ENCODE measurements at places on chromosomes 7 and 10. TPM values are rescaled to one million over a fixed set of nuclear protein-coding genes. Genes with fewer than 3 reads are reported as not detected.

GRCh38 chr10:132494866-132495630 lies 42.5 kb upstream of the INPP5A start:
- no peaks in the 10 kb centered on the region for H3K4me1 ChIP-seq
- DNase-seq = no peak
- H3K4me3 ChIP-seq = no peak overlapping the region
- H3K36me3 ChIP-seq = no peaks in the 10 kb centered on the region

Gene PTPN20
- not detected for total RNA-seq

GRCh38 chr10:52453501-52453900 lies 139.4 kb downstream of the DKK1 start:
- DNase-seq = no peak
- H3K36me3 ChIP-seq = no peaks in the 10 kb centered on the region
- H3K27me3 ChIP-seq = no peaks in the 10 kb centered on the region
- H3K4me3 ChIP-seq = no peak overlapping the region
- no peak overlapping the region for H3K27ac ChIP-seq

GRCh38 chr7:21355406-21355874 lies 72.4 kb upstream of the SP4 start:
- no peak overlapping the region for H3K4me3 ChIP-seq
- H3K27ac ChIP-seq = no peak overlapping the region
- no peaks in the 10 kb centered on the region for H3K36me3 ChIP-seq
- H3K27me3 ChIP-seq = no peaks in the 10 kb centered on the region
- no peak for DNase-seq

GRCh38 chr10:35792291-35792690 lies 150.2 kb upstream of the FZD8 start:
- H3K4me3 ChIP-seq = no peak overlapping the region
- no peak for DNase-seq
- H3K4me1 ChIP-seq = 0 out of 2 replicates have a peak, but pooled peaks cover 3% of the 10 kb centered on the region

Gene ZNF394
- total RNA-seq = 16.3 TPM

- DNase-seq = no peak
- H3K27ac ChIP-seq = no peak overlapping the region
- H3K4me3 ChIP-seq = no peak overlapping the region
- H3K36me3 ChIP-seq = no peaks in the 10 kb centered on the region
- no peaks in the 10 kb centered on the region for H3K4me1 ChIP-seq
- no peaks in the 10 kb centered on the region for H3K27me3 ChIP-seq
Measured at GRCh38 chr7:144854839-144855424, 19.1 kb upstream of the TPK1 start.

Gene SMKR1
- total RNA-seq = not detected

GRCh38 chr10:5499493-5500140 lies at the start of gene CALML5:
Gene CALML5, minus strand, starts transcription at chr10:5499570. Its CDS starts 132 bp downstream, at chr10:5499438.
- H3K27me3 ChIP-seq = peaks cover 4% of the 10 kb centered on the region
- H3K27ac ChIP-seq = no peak within 1 kb of the TSS
- no peak for DNase-seq
- no peaks in the 10 kb centered on the region for H3K36me3 ChIP-seq

GRCh38 chr7:30224511-30225062 lies 59.8 kb upstream of the ZNRF2 start:
- no peaks in the 10 kb centered on the region for H3K27me3 ChIP-seq
- no peak overlapping the region for H3K27ac ChIP-seq
- H3K4me1 ChIP-seq = peaks cover 14% of the 10 kb centered on the region
- H3K4me3 ChIP-seq = no peak overlapping the region
- no peak for DNase-seq

DNA sequence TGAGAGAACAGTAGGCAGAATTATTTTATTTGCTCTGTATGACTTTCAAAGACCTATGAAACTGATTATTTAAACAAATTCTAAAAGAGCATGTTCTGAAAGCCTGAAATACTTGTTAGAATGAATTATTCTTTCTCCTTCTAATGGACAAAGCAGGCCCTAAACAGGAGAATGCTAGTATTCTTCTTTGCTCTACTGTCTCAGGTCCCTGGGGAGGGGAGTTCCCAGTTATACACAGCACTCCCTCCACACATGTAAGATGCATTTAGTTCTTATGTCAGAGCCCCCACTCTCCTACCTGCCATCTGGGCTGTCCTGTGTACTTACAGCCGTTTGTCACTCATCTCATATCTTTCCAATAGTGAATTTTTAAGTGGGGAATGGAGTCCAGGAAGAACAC lies 633.5 kb upstream of the ANKRD30A start:
- H3K27me3 ChIP-seq = no peaks in the 10 kb centered on the region
- H3K4me3 ChIP-seq = no peak overlapping the region
- peaks cover 52% of the 10 kb centered on the region for H3K4me1 ChIP-seq
- H3K27ac ChIP-seq = no peak overlapping the region
- no peaks in the 10 kb centered on the region for H3K36me3 ChIP-seq
- DNase-seq = no peak

- H3K4me3 ChIP-seq = no peak overlapping the region
- H3K36me3 ChIP-seq = no peaks in the 10 kb centered on the region
- no peak for DNase-seq
Measured at GRCh38 chr10:109784236-109784635, 139.1 kb downstream of the XPNPEP1 start.

GRCh38 chr10:74292871-74293427 lies 141.9 kb downstream of the ADK start:
- H3K27me3 ChIP-seq = no peaks in the 10 kb centered on the region
- no peak overlapping the region for H3K4me3 ChIP-seq
- no peaks in the 10 kb centered on the region for H3K36me3 ChIP-seq
- DNase-seq = no peak

Gene GPR158
- total RNA-seq = not detected

Gene RBP3
- total RNA-seq = not detected

- no peak overlapping the region for H3K4me3 ChIP-seq
- DNase-seq = no peak
- H3K4me1 ChIP-seq = no peaks in the 10 kb centered on the region
- no peaks in the 10 kb centered on the region for H3K27me3 ChIP-seq
Measured at GRCh38 chr7:110852156-110852940, 238.6 kb upstream of the LRRN3 start.

Gene METTL27
- 0.91 TPM for total RNA-seq

DNA sequence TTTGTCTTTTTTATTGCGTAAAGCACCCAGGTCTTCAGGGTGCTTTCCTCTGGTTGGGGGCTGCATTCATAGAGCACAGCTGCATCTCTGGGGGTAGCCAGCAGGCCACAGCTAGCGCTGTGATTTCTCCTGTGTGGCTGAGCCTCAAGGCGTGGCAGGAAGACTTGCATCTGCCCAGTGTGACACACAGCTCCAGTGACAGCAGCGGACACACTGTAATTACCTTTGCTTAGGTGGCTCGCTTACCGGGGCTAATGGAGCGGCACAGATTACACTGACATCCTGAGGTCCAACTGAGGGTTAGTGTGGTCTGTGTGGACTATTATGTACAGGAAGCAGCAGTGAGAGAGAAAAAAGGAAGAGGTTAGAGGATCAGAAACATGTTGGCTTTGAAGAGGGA lies 27.1 kb downstream of the ABCB4 start:
- no peak overlapping the region for H3K4me3 ChIP-seq
- H3K4me1 ChIP-seq = peaks cover 4% of the 10 kb centered on the region
- DNase-seq = no peak
- H3K27me3 ChIP-seq = no peaks in the 10 kb centered on the region
- H3K27ac ChIP-seq = no peak overlapping the region
- H3K36me3 ChIP-seq = peaks cover 8% of the 10 kb centered on the region

All from SJSA1 (cell line).